ENCODE measurements at places on chromosomes 3 and 15.

GRCh38 chr3:36933540-36934296 is 11.1 kb downstream of the TRANK1 start:
- DNase-seq, result no peak

- DNase-seq, result no peak
Observed at GRCh38 chr3:174541708-174542315, 317.3 kb upstream of the NAALADL2 start.

- no peak for DNase-seq
Observed at GRCh38 chr3:38099518-38099917, 37.4 kb downstream of the ACAA1 start.

DNA sequence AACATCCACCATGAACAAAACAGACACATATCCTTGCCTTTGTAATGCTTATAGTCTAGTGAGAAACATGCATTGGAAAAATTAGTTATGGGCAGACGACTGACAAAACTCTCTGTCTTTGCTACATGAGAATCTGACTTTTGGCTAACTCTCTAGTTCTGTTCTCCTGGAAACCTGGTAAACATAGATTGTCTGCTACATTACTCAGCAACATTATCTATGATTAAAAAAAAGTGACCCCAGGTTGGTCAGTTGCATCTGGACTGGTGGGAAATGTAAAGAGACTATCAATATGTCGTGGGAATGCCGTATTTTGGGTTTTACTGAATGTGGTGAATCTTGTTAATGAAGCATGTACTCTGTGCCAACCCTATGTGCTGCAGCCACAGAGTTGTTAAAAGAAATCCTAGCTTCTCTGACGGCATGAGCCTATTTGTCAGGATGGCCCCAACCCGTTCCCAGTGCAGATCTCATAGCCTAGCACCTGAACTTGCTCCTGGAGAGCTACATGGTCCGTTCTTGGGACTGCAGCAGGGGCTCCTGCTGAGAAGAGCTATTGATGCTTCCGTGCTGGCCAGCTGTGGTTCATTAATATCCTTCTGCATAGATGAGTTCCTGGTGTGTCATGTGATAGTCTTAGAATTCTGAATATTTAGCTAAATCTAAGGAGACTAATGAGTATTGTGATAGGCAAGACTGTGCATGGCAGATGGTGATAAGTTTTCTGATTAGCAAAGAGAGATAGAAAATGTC is 311.7 kb upstream of the ZNF717 start:
- DNase-seq, result no peak

- DNase-seq, result no peak
Observed at GRCh38 chr3:182583545-182583944, 209.8 kb upstream of the ATP11B start.

DNA sequence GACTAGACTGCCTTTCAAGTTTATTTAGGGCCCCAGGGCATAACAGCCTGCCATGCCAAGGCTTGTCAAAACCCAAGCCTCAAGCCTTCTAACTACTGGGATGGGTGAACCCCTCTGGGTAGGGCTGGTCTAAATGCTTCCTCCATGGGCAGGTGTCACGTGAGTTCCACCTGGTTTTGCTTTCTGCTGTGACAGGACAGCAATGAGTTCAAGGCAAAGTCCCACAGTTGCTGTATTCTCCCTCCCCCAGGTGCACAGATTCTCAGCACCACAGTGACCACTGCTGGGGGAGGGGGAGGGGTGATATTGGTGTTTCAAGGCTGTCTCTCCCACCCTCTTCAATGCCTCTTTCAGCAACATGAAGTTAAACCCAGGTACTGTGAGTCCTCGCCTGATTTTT is 46.9 kb upstream of the UBE2Q2 start:
- no peak for DNase-seq

DNA sequence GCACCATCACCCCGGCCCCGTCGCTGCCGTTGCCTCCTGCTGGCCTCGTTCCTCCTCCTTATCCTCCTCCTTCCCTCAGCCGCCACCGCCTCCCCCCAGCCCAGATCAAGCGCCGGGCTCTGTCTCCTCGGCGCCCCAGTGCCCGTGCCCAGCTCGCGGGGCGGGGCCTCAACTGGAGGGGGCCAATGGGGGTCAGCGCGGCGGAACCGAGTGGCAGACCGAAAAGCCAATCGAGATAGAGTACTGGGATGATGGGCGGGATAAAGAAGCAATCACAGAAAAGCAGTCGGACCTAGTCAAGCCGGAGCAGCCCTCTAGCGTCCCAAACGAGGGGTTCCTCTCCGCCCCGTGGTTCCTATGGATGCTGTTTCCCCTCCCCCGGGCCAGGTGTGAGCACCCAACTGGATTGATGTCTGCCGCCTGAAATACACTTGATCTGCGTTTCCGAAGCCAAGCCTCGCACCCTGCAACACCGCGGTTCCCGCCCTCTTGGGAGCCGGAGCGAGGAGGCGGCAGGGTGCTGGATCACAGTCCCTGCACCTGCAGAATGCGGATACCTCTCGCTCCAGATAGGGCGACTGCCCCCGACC is at the start of gene FRMD5:
FRMD5 (minus strand) TSS at position 121 of the 590 bp plus-strand sequence.
- peak; percentile 75 for DNase-seq

DNA sequence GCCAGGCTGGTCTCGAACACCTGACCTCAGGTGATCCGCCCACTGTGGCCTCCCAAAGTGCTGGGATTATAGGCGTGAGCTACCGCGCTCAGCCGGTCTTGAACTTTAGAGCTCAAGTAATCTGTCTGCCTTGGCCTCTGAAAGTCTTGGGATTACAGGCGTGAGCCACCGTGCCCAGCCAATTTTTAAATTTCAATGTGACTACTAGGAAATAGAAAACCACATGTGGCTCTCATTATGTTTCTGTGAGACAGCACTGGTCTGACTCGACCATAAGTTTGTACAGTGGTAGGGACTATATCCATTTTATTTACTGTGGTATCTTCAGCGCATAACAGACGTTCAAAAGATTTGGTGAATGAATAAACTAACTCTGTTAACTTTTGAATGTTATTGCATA is 9.1 kb downstream of the ZFAND6 start:
- DNase-seq, result peak; percentile 34

DNA sequence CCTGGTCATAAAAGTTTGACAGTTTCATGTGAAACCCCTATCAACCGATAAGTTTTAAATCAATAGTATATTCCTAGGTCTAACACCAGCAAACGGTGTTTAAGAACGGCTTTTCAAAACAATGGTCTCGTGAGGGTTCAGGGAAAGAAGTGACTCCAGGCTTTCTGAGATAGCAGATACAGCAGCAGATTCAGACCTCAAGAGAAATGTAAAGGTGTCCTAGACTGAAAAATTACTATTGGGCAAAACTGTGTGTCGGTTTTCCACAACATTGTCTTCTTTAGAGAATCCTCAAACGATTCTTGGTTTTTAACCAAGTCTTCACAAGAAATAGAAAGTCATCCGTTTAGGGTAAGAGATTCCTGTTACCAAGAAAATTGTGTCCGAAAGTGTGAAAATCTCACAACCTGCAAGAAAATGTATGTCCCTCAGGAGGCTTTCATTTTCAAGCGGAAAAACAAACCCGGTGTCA is 1.2 kb downstream of the SETD2 start:
- no peak for DNase-seq

- DNase-seq, result no peak
Observed at GRCh38 chr3:6779140-6779539, 81.8 kb upstream of the GRM7 start.

DNA sequence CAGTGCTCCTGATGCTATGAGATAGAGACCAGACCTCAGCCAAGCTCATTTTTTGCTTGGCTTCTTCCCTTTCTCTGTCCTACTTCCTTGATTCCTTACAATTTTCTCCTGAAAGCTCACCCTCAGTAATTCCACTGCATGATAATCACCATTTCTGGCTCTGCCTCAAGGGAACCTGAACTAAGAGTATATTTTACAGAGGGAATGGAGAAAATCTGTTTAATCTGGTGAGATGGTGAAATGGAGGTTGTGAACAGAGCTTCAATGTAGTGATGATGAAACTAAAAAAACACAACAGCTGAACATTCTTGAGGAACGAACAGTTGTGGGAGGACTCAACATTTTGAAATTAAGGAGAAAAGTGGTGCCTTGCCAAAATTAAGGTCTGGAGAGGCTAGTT is 16.3 kb downstream of the HHLA2 start:
- peak; percentile 34 for DNase-seq

All from BJ (cell line).